ENCODE measurements at places on chromosomes 7 and 10.

- DNase-seq, result no peak
Measured at GRCh38 chr10:86967481-86967941, 771 bp upstream of the ADIRF start.

DNA sequence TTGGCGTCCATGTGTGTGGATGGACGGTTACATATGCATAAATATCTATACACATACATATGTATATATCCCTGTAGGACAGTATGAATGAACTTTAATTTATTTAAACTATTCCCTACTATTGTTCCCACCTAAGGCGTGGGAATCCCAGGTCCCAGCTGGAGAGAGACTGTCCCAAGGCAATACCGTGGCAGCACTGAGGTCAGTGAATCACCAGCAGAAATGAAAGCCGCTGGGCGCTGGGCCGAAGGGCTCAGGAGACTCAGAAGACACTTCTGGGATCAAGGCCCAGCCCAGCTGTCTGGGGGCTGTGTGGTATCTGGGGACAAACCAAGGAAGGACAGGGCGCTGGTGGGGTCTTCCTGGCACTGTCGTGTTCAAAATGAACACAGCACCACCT is 49.6 kb upstream of the MYL10 start:
- DNase-seq, result no peak

GRCh38 chr7:32539919-32540531 is 44.7 kb downstream of the AVL9 start:
- no peak for DNase-seq

GRCh38 chr7:135706858-135707569 is 21.0 kb downstream of the SLC13A4 start:
- no peak for DNase-seq

GRCh38 chr10:77718957-77719356 is 81.3 kb upstream of the KCNMA1 start:
- DNase-seq, result no peak

DNA sequence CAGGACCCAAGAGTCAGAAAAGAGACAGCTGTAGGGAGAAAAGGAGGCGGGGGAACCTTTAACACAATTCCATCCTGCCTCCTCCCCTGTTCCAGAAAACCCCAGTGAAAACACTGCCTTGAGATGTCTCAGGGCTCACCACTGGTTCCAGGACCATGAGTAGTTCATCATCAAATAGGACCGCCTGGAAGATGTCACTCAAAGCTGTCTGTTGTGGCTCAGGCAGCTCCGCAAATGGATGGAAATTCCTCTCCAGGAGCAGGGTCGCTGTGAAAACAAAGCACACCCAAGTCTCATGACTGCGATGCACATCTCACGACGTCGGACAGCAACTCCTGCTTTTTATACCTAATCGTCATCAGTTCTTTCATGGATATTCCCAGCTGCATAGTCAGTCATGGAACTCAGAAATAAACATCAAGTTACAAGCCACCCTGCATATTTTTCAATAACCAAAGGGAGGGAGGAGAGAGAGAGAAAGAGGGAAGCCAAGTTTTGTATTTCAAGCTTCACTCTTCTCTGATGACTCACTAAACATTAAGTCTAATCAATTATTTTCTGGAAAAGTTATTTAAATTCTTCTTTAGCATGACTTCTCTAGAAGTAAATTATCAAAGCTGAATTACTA is 49.2 kb downstream of the GSDME start:
- no peak for DNase-seq

- DNase-seq, result no peak
Measured at GRCh38 chr7:37173670-37174069, 275.0 kb downstream of the ELMO1 start.

GRCh38 chr7:137970253-137970975 is 31.5 kb downstream of the CREB3L2 start:
- DNase-seq, result no peak

DNA sequence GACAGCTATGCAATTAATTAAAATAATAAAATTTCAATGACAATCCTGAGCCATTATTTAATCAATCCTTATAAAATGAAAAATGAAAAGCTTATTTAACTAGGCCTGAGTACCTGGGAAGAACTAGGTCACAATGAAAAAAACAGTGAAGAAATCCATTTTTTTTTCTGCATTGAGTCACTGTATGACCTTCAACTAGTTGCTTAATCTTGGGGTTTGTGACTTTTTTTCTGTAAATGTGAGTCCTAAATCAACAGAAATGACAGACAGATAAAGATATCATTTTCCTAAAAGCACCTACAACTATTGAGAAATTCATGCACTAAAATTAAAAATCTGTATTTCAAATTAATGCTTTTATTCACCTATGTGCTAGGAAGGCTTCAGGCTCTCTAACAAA is 96.8 kb downstream of the TMEM26 start:
- DNase-seq, result no peak

- DNase-seq, result no peak
Measured at GRCh38 chr10:83078160-83078559, 1061.1 kb upstream of the GHITM start.

DNA sequence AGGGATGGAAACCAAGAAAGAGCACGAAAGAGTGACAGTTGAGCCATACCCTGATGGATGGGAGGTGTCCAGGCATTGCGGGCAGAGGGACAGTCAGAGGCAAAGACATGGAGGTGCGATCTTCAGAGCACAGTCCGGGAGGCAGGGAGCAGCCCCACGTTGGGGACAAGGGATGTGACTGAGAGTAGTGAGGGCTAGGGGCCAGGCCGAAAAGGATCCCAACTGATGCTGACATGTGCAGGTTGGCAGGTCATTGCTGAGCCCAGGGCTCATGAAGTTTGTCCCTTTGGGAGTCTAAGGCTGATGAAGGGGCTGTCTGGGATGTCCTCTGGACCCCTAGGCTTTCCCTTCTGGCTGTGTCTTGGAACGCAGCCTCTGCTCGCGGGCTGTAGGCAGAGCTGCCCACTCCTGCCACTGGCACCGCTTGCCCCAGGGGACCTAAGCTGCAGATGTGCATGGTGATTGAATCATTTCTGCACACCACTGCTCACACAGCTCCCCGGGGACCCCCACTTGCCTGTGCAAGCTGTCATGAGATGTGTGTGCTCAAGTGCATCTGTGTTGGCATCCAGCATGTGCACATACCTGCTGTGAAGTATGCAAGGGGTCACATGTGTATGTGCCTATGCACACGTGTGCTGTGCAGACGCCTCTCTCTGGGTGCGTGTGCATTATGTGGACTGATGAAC is 125.1 kb downstream of the ZMIZ1 start:
- no peak for DNase-seq

DNA sequence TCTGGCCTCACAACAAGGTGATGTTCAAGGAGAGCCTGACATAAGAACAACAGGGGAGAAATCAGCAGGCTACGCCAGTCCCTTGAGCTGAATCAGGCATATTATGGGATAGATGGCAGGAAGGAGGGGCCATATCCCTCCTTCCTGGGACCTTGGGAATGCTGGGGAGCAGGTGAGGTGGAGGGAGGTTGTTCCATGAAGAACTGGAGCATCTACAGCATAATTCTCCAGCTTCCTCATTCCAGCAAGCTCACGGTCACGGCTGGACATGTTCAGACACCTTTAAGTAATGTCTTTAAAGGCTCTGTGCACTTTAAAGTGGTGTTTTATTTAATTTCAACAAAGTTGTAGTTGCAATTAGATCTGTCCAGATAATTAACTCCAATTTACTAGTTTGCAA is 780.5 kb downstream of the TYW1 start:
- no peak for DNase-seq

GRCh38 chr7:66617295-66617694 is 11.4 kb upstream of the KCTD7 start:
- DNase-seq, result no peak

DNA sequence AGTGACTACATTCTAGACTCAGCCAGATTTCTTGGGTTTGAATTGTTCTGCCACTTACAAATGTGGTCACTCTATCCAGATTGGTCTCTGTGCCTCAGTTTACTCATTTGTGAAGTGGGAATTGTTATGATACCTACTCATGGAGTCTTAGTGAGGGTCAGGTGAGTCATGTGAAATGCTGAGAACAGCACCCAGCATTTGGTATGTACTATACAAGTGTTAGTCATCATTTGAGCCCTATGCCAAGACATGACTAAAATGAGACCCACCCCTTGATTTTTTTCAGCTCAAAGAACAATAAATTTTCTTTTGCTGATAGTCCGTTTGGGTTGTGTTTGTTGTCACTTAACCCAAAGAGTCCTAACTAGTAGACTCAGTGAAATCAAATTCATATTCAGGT is 92.8 kb downstream of the CHN2 start:
- no peak for DNase-seq

- no peak for DNase-seq
Measured at GRCh38 chr7:94395141-94396036, 694 bp downstream of the COL1A2 start.

GRCh38 chr7:2038931-2039728 is 193.6 kb downstream of the MAD1L1 start:
- DNase-seq, result no peak

DNA sequence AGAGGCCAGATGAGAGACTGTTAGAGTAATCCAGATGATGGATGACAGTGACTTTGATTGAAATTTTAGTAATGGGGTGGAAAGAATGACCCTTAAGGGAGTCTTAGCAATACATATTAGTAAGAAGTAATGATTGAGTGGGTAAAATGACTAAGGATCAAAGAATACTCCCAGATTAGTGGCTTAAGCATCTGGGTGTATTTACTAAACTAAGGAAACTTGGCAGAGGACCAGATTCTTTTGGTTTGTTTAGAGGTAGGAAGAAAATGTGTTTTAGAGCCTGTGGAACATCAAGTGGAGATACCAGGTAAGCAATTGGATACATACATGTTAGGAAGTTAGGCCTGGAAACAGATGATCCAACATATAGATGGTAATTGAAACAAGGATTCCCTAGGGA is 58.8 kb upstream of the ADRA2A start:
- no peak for DNase-seq

DNA sequence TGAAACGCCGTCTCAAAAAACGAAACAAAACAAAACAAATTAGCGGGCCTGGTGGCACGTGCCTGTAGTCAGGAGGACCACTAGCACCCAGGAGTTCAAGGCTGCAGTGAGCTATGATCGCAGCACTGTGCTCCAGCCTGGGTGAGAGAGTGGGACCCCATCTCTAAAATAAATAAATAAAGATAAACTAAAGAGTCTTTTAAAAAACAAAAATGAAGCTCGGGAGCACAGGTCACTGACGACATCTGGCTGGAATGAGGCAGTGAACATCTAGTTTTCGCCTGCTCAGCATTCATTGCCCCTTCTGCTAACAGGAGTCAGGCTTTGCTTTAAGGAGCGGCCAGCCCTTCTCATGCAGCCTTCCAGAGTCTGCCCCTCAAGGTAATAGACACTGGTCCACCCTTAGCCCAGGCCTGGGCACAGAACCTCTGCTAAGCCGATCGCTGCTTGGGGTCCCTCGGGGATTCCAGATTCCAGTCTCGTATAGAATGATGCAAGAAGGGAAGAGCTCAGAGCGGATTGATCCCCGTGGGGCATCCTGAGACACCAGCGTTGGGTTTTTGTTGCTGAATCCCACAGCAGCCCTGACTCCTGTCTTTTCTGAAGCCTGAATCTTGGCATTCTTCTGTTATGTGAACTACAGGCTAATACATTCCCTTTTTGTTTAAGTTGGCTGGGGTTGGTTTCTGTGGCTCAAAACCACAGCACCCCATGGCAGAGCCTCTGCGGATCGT is 14.2 kb upstream of the FOXK1 start:
- no peak for DNase-seq

GRCh38 chr10:11842411-11842810 is 19.3 kb downstream of the PROSER2 start:
- no peak for DNase-seq

DNA sequence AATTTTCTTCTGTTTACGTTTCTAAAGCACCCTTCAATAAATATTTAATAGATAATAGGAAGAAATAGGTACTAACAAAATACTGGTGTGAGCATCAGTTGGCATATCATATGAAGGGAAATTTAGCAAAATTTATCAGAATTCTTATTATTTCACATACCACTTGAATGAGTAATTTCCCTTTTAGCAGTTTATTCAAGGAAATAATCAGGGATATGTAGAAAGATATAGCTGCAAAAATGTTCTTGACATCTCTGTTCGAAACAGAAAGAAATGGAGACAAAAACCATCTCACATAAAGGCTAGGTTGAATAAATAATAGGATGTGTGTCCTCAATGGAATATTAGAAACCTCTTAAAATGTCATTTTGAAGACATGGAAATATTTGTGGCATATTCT is 35.8 kb upstream of the PIP4K2A start:
- DNase-seq, result no peak

DNA sequence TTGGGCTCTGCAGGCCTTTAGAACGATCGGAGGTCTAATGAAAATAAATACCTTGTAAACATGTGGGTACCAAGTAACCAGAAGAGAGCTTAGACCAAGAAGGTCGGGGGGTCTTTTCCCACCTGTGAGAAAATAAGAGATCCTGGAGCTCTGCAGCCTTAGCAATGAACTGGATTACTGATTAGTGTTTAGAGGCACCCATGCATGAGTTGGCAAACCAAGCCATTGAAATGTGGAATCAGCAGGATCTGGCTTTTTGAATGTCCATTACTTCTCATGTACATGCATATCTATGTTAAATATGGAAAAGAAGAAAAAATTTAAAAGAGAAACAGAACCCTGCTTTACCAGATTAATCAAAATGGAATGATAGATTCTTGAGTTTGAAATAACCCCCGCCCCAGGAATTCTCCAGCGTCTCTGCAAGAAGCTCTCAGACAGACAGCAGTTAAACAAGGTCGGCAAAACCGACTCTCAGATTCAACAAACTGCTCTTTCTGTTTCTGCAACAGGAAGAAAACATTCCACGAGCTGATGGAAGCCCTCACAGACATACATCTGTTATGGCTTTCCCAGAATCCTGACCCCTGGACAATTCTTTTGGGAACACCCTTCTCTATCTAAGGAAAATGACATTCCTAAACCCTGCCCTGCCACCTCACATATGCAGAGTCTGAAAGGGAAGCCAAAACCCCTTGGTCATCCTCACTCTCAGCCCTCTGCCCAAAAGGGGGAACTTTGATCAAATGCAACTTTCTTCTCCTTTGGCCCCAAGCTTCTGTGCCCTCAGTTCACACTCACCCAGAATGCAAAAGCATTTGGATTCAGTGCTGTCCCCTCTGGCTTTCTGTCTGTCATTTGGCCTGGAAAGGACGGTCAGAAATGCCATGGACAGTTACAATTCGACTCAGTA is 78.7 kb upstream of the EN2 start:
- DNase-seq, result no peak

GRCh38 chr10:1896153-1896552 is 158.8 kb upstream of the ADARB2 start:
- no peak for DNase-seq

DNA sequence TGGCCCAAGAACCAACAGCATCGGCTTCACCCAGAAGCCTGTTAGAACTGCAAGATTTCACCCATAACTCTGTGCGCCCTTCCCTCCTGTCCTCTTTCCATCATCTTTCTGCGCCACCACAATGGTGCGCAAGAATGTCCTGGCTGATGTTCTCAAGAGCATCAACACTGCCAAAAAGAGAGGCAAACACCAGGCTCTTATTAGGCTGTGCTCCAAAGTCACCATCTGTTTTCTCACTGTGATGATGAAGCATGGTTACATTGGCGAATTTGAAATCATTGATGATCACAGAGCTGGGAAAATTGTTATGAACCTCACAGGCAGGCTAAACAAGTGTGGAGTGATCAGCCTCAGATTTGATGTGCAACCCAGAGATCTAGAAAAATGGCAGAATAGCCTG is 115.2 kb upstream of the FGFR2 start:
- DNase-seq, result no peak

Data from activated T-helper 1 cell treated with anti-CD3 and anti-CD28 coated beads, Interleukin-2, amount 50 U/mL, for 16 hours (primary cell).